ENCODE measurements at places on chromosomes 5 and 9. TPM values are rescaled to one million over a fixed set of nuclear protein-coding genes. Genes with fewer than 3 reads are reported as not detected.

- H3K4me3 ChIP-seq, result no peak overlapping the region
- H3K27me3 ChIP-seq, result no peaks in the 10 kb centered on the region
- H3K27ac ChIP-seq, result no peak overlapping the region
Observed at GRCh38 chr5:171953860-171954701, 52.4 kb downstream of the FBXW11 start.

DNA sequence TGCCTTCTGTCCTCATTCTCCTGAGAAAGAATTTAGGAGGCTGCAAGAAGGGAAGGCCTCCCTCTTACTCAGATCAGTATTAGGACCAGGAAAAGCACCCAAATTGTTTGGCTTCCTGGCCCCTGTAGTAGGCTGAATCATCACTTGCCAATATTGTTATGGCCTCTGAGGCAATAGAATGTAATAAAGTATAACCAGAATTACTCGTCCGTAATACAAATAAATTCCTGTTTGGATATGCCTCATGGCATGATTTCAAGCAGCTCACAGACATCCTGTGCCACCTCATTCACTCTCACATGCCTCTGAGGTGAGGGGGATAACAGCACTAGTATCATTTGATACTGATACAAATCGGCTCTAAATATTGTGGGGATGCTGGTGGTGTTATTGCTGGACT lies 427.3 kb downstream of the ISL1 start:
- no peaks in the 10 kb centered on the region for H3K36me3 ChIP-seq
- H3K27me3 ChIP-seq, result no peaks in the 10 kb centered on the region
- DNase-seq, result no peak

GRCh38 chr5:141382469-141383294 lies at the start of gene PCDHGA7:
Gene PCDHGA7, plus strand, starts transcription at chr5:141382742. Its CDS starts 158 bp downstream, at chr5:141382900.
- H3K36me3 ChIP-seq, result no peaks in the 10 kb centered on the region
- no peak for DNase-seq
- H3K4me1 ChIP-seq, result no peaks in the 10 kb centered on the region
- H3K27ac ChIP-seq, result no peak within 1 kb of the TSS
- peaks cover 11% of the 10 kb centered on the region for H3K27me3 ChIP-seq

DNA sequence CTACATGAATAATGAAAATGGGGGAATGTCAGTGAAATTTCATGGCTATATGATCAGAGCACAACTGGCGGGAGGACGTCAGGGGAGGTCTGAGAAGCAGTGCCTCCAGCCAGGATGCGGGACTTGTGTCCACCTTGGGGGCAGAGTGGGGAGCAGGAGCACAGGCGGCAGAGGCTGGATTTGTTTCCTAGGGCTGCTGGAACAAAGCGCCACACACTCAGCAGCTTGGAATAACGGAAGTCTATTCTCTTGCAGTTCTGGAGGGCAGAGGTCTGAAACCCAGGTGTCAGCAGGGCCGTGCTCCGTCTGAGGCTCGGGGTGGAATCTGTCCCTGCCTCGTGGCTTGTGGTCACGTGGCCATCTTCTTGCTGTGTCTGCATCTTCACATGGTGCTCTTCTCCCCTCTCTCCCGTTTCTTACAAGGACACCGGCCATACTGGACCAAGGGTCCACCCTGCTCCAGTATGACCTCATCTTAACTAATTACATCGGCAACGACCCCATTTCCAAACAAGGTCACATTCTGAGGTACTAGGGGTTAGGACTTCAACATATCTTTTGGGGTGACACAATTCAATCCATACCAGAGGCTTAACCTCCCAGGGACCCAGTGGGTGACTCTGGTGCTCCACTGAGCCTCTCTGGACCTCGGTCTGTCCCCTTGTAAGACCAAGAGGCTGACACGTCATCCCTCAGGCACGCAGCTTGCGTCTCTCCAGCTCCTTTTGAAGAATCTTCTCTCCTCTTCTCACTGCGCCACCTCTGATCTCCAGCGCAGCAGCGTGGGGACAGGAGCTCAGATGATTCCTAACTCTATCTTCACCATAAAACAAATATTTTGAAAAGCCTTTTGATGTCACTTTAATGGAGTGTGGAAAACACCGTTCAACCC lies 202.5 kb downstream of the CDK5RAP2 start:
- no peak for DNase-seq
- H3K27me3 ChIP-seq, result no peaks in the 10 kb centered on the region
- H3K27ac ChIP-seq, result no peak overlapping the region
- H3K4me3 ChIP-seq, result no peak overlapping the region
- no peaks in the 10 kb centered on the region for H3K36me3 ChIP-seq

GRCh38 chr5:78260771-78261170 lies 33.7 kb downstream of the AP3B1 start:
- no peaks in the 10 kb centered on the region for H3K27me3 ChIP-seq
- H3K4me3 ChIP-seq, result no peak overlapping the region
- no peak overlapping the region for H3K27ac ChIP-seq
- H3K4me1 ChIP-seq, result no peaks in the 10 kb centered on the region
- H3K36me3 ChIP-seq, result peaks cover 68% of the 10 kb centered on the region

GRCh38 chr5:14720236-14720923 lies 55.9 kb downstream of the OTULIN start:
- H3K27ac ChIP-seq, result no peak overlapping the region
- peaks cover 13% of the 10 kb centered on the region for H3K4me1 ChIP-seq
- H3K4me3 ChIP-seq, result no peak overlapping the region
- DNase-seq, result no peak
- no peaks in the 10 kb centered on the region for H3K27me3 ChIP-seq

- no peaks in the 10 kb centered on the region for H3K36me3 ChIP-seq
- H3K4me3 ChIP-seq, result no peak overlapping the region
- H3K4me1 ChIP-seq, result no peaks in the 10 kb centered on the region
Observed at GRCh38 chr5:36642089-36642488, 35.7 kb downstream of the SLC1A3 start.

GRCh38 chr5:144015961-144016360 lies 154.5 kb downstream of the YIPF5 start:
- no peak overlapping the region for H3K4me3 ChIP-seq
- H3K36me3 ChIP-seq, result no peaks in the 10 kb centered on the region
- no peak overlapping the region for H3K27ac ChIP-seq
- no peak for DNase-seq
- H3K4me1 ChIP-seq, result no peaks in the 10 kb centered on the region
- peaks cover 3% of the 10 kb centered on the region for H3K27me3 ChIP-seq

DNA sequence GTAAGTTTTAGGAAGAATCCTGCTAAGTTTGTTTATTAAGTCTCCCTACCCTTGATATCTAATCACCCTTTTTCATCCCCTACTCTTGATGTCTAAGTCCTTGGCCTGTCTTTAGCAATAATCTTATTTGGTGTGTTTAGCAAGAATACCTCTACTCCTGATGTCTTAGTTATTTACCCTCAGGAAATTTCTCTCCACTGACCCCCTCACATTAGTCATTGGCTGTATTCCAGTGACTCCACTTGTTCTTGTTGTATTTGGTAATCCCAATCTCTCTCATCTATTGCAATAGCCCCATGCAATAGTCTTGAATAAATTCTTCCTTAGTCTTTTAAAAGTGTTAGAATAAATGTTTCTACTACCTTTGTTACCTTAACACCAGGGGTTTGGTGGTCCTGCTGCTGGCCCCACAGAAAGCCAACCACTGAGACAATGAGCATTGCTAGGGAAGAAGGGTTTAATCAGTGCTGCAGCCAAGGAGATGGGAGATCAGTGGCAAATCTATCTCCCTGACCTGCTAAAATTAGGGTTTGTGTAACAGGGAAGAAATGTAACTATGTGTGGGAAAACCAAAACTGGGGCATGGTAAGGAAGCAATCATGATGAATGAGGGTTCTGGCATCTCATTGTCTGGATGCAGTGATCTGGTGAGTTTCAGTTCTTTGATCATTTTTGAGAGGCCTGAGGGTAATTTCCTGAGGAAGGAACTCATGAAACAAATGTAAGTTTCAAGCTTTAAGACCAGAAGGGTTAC lies 236.4 kb upstream of the DAB2 start:
- no peak for DNase-seq
- H3K4me1 ChIP-seq, result peaks cover 39% of the 10 kb centered on the region
- H3K27me3 ChIP-seq, result peaks cover 15% of the 10 kb centered on the region
- H3K36me3 ChIP-seq, result no peaks in the 10 kb centered on the region

DNA sequence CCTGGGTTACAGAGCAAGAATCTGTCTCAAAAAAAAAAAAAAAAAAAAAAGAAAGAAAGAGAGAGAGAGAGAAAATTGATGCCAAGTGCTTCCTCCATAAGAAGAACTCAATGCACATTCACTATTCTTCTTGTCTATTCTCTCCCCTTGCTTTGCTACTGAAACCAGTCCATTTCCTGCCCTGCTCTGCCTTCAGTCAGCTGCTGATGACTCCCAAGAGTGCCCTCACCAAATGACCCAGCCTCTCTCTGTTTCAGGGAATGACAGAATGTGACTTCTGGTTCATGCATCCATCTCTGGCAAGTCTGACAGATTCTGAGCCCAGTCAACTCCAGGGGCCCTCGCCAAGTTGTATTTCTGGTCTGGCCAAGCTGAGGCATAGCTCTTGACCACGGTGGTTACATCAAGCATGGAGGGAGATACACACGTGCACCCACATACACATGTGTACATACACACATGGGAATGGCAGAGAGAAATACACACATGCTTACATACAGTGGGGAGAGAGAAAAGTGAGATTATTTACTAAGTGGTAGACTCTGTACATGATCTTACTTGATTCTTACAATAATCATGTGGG lies 106.2 kb downstream of the NSG2 start:
- peaks cover 2% of the 10 kb centered on the region for H3K27me3 ChIP-seq
- H3K4me1 ChIP-seq, result no peaks in the 10 kb centered on the region
- no peak overlapping the region for H3K27ac ChIP-seq
- no peaks in the 10 kb centered on the region for H3K36me3 ChIP-seq
- H3K4me3 ChIP-seq, result no peak overlapping the region

GRCh38 chr9:81822301-81822865 lies 105.8 kb upstream of the SPATA31D4 start:
- H3K27ac ChIP-seq, result no peak overlapping the region
- no peaks in the 10 kb centered on the region for H3K4me1 ChIP-seq
- H3K27me3 ChIP-seq, result no peaks in the 10 kb centered on the region
- no peaks in the 10 kb centered on the region for H3K36me3 ChIP-seq
- no peak overlapping the region for H3K4me3 ChIP-seq
- no peak for DNase-seq

The FAM240B gene
- total RNA-seq, result not detected

The PCDHB14 gene
- not detected for total RNA-seq

The PCA3 gene
- not detected for total RNA-seq

Measured in activated T-helper 2 cell treated with anti-CD3 and anti-CD28 coated beads, Interferon-gamma antibody, Interleukin-2, Interleukin-4, amounts not matched to agents 10 μg/mL and 5 μg/mL and 100 μg/mL, durations not matched to agents 14 hours and 24 hours and 36 hours (primary cell).